ENCODE measurements at places on chromosomes 6 and 20.

- no peak for DNase-seq
Measured at GRCh38 chr20:15637950-15638754, 935.1 kb downstream of the KIF16B start.

GRCh38 chr6:161171207-161171606, 102.7 kb downstream of the AGPAT4 start:
- no peak for DNase-seq

DNA sequence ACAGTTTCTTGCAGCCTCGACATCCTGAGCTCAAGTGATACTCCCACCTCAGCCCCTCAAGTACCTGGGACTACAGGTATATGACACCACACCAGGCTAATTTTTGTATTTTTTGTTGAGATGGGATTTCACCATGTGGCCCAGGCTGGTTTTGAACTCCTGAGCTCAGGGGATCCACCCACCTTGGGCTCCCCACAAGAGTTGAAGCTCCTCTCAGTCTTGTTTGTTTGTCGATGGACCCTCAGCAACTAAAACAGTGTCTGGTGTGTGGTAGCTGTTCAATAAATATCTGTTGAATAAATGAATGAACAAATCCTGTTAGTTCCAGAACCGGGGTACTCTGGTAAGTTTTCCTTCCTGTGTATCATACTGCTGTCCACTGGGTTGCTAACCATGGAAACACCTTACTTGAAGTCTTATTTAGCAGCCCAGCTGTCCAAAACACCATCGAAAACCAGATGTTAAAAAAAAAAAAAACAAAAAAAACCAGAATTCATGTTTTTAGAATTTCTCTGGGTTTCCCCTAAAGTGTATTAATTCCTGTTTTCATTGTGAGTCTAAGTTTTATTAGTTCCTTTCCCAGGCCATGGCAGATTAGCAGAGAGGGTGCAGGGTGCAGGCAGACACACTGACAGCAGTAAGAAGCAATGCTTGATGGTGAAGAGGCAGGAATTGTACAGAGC, 7.8 kb upstream of the EZR start:
- DNase-seq = no peak

DNA sequence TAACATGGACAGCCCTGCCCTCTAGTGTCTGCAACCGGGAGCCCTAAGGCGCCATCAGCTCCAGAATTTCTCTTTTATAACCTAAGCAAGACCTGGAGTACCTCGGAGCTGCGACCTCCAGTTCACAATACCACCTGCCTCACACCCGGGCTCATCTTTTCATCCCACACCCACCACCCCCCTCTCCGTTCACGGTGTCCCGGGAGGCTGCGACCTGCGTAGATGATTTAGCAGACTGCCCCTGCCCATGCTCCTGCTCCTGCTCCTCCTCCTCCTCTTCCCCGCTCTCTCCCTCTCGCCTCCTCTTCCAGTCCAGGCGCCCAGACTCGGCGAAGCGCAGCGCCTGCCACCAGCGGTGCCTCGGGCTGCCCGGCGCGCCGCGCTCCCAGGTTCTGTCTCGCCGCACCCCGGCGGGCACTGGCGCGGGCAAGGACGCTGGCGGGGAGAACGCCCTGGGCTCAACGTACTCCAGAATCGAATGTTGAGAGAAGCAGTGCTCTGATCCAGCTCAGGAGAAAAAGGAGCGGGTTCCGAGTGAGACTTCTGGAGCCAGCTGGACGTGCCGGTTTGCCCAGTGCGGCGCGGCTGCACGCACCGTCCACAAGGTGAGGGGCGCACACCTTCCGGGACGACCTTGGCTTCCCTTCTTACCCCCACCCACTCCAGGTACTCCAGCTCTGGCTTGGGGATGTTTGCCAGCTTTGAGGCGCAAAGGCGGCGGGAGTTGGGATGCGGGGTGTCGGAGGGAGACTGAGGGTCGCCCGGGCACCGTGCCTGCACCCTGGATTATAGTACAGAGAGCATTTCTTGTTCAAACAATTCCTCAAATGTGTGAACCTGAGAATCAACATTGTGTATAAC, at the start of gene HTR1E:
Gene HTR1E, plus strand, starts transcription at position 310 of the 861 bp plus-strand sequence. CDS start 77,807 bp downstream, outside the sequence.
- DNase-seq = no peak

GRCh38 chr20:14344746-14345145, 7.3 kb upstream of the FLRT3 start:
- DNase-seq = no peak

DNA sequence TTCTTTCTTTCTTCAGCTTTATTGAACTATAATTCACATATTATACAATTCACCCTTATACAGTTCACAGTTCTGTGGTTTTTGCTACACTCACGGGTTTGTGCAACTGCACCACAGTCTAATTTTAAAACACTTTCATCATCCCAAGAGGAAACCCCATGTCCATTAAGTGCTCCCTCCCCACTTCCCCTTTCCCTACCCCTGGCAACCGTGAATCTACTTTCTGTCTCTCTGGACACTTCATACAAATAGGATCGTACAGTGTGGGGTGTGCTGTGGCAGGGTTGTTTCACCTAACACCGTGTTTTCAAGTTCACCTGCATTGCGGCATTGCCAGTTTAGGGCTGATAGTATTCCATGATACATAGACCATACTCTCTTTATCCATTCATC, 118.8 kb downstream of the PHACTR3 start:
- no peak for DNase-seq

DNA sequence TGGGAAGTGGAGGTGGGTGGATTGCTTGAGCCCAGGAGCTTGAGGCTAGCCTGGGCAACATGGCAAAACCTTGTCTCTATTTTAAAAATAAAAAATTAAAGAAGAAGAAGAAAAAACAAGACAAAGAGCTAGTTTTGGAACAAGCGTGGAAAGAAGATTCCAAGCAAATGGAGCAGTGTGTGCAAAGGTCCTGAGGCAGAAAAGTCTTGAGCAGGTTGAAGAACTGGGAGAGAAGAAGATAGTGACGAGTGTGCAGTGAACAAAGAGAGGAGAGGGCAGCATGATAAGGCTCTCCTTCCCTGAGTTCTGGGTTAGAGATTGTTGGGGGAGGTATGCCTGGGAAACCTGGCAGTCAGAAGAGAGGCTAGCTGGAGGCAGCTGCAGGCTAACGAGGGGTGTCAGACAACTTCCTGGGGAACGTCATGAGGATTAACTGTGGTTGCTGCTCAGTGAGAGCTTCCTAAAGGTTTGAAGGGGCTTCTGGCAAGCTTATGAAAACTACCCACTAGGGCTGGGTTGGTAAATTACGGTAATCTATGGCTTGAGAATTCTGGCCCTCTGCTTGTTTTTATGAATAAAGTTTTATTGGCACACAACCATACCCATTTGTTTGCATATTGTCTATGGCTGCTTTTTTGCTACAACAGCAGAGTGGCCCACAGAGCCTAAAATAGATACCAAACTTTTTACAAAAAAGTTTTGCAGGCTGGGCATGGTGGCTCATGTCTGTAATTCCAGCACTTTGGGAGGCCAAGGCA, 128.9 kb downstream of the ZFP64 start:
- no peak for DNase-seq

DNA sequence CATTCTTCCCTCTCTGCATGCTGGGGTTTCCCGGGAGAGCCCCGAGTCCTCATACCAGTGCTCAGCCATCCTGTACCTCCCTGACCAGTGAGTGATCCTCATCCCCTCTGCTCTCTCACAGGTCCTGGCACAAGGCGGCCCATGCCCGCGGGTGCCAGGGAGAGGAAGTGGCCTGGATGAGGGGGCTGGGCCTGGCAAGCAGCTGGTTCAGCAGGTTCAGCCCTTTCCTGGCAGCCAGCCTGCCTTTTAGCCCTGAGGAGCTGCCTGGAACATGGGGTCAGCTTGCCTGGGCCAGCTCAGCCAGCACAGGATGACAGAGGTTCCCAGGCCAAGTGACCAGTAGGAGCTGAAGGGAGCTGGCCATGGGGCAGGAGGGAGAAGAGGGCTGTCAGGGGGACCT, 10.9 kb downstream of the MOCS1 start:
- no peak for DNase-seq

- no peak for DNase-seq
Measured at GRCh38 chr20:1941226-1941625, 46.0 kb downstream of the SIRPA start.

GRCh38 chr6:133730881-133731280, 158.0 kb upstream of the TCF21 start:
- no peak for DNase-seq

Measured in activated effector memory CD4-positive, alpha-beta T cell treated with Interleukin-2 at 50 U/mL for 16 hours (primary cell).